ENCODE measurements at places on chromosomes 12 and 14.
A peak's percentile ranks its signal among the peaks of the same experiment; 100 is the strongest.

GRCh38 chr12:87728931-87729593, 300.1 kb downstream of the C12orf50 start:
- no peak overlapping the region for H3K4me3 ChIP-seq
- H3K36me3 ChIP-seq, result no peaks in the 10 kb centered on the region
- H3K27ac ChIP-seq, result no peak overlapping the region
- no peaks in the 10 kb centered on the region for H3K27me3 ChIP-seq
- no peaks in the 10 kb centered on the region for H3K4me1 ChIP-seq

- H3K4me3 ChIP-seq, result no peak overlapping the region
- peaks cover 43% of the 10 kb centered on the region for H3K4me1 ChIP-seq
- DNase-seq, result no peak
- H3K27me3 ChIP-seq, result no peaks in the 10 kb centered on the region
- H3K36me3 ChIP-seq, result peaks cover 13% of the 10 kb centered on the region
These were observed 723.4 kb upstream of the MDGA2 start for GRCh38 chr14:48398675-48399282.

- no peak for DNase-seq
- peaks cover 40% of the 10 kb centered on the region for H3K36me3 ChIP-seq
- no peak overlapping the region for H3K27ac ChIP-seq
- peaks cover 11% of the 10 kb centered on the region for H3K4me1 ChIP-seq
These were observed 5.4 kb downstream of the TMBIM4 start for GRCh38 chr12:66164349-66164821.

DNA sequence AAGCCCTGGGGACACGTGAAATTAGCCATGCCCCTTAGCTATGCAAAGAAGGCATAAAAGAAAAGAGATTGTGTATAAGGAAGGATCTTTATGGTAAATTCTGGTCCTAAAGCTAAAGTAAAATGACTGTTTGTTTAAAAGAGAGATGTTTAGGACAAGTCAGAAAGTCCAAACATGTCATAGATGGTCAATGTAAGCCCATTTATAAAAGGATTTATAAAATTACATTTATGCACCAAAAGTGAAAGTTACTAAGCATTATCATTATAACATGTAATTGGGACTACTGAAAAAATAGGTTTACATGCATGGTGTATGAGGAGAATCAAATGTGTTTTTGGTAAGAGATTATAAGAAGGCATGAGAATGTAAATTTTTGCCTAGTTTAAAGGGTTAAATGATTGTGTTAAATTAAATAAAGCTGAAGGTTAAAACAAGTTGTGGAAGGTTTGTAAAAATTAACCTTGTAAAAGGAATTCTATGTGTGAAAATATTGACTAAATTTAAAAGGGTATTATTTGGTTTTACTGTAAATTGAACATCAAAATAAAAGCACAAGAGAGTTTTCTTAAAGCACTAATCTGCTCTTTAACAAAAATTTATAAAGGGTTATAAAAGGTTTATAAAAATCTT, 50.4 kb upstream of the TSPAN8 start:
- H3K27ac ChIP-seq, result no peak overlapping the region
- peaks cover 3% of the 10 kb centered on the region for H3K4me1 ChIP-seq
- H3K36me3 ChIP-seq, result peaks cover 96% of the 10 kb centered on the region
- no peak overlapping the region for H3K4me3 ChIP-seq
- DNase-seq, result no peak

GRCh38 chr12:120961604-120962531, 16.5 kb upstream of the HNF1A start:
- H3K27me3 ChIP-seq, result no peaks in the 10 kb centered on the region
- H3K27ac ChIP-seq, result no peak overlapping the region
- no peak overlapping the region for H3K4me3 ChIP-seq
- peaks cover 10% of the 10 kb centered on the region for H3K4me1 ChIP-seq
- peak; percentile 58 for DNase-seq

DNA sequence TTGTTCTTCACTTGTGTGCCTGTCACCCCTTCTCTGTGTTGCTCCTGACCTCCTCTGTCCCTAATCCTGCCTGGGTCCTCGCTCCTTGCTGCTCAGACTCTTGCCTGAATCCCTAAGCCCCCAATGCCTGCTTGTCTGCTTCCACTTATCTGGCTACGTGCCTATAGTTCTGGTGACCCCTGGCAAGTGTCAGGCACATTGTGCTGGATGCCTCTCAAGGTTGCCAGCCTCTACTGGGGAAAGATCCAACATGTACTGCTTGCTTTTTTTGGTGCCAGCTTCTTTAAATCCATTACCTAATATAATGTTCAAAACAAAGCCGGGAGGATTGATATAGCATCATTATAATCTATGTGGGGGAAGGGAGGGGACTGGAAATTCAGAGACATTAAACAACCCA, 448.0 kb upstream of the CCDC196 start:
- H3K27ac ChIP-seq, result no peak overlapping the region
- H3K36me3 ChIP-seq, result peaks cover 3% of the 10 kb centered on the region
- no peak overlapping the region for H3K4me3 ChIP-seq

GRCh38 chr12:92244036-92244435, 98.4 kb upstream of the BTG1 start:
- H3K4me1 ChIP-seq, result 0 out of 2 replicates have a peak, but pooled peaks cover 3% of the 10 kb centered on the region
- DNase-seq, result no peak
- H3K27me3 ChIP-seq, result no peaks in the 10 kb centered on the region
- no peak overlapping the region for H3K4me3 ChIP-seq
- H3K27ac ChIP-seq, result peak overlapping the region; percentile 50
- no peaks in the 10 kb centered on the region for H3K36me3 ChIP-seq

All from WTC11 (cell line).